ENCODE measurements at places on chromosomes 7 and 10.

- DNase-seq = no peak
These were observed 167.0 kb downstream of the SFMBT2 start for GRCh38 chr10:7243873-7244272.

- no peak for DNase-seq
These were observed 43.0 kb downstream of the HERC4 start for GRCh38 chr10:68032113-68032512.

GRCh38 chr10:101570428-101571270, 17.4 kb downstream of the POLL start:
- DNase-seq = peak; percentile 21

DNA sequence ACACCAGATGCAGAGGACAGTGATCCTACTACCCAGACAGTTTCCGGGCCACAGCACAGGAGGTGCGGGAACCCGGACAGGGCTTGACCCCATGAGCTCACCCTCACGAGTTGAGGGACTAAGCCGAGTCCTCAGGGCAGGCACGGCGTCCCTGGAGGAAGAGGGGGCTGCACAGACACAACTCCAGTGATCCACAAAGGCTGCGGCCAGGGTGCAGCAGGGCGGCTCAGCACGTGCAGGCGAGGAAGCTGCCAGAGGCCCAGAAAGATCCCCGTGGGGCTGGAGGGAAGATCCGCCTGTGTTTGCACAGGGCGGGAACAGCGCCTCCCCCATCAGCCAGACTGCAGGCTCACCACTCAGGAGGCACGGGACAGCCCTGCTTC, 45.9 kb upstream of the TMEM72 start:
- DNase-seq = no peak

GRCh38 chr7:22039670-22040069, 94.0 kb upstream of the CDCA7L start:
- no peak for DNase-seq
